ENCODE measurements at places on chromosomes 11 and 22. TPM values are rescaled to one million over a fixed set of nuclear protein-coding genes. Genes with fewer than 3 reads are reported as not detected.
A peak's percentile ranks its signal among the peaks of the same experiment; 100 is the strongest.

Gene MYO18B
- polyA plus RNA-seq, result 184 TPM

DNA sequence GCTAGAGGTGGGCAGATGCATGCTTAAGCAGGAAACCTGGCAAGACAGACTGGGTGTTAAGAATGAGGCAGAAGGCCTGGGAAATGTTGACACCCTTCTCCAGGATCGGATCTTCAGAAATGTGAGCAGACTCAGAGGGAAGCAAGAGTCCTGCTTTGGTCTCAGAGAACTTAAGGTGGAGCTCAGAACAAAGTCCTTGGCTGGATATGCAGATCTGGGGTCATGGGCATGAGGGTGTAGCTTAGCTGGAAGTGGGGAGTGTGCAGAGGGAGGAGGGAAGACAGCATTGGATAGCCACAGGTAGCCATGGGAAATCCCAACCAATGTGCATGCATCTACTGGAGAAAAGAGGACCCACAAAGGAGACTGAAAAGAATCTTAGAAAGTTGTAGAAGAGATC is 58.6 kb upstream of the CDON start:
- no peaks in the 10 kb centered on the region for H3K36me3 ChIP-seq
- H3K4me3 ChIP-seq, result no peak overlapping the region
- H3K27ac ChIP-seq, result no peak overlapping the region
- DNase-seq, result no peak
- no peaks in the 10 kb centered on the region for H3K27me3 ChIP-seq

DNA sequence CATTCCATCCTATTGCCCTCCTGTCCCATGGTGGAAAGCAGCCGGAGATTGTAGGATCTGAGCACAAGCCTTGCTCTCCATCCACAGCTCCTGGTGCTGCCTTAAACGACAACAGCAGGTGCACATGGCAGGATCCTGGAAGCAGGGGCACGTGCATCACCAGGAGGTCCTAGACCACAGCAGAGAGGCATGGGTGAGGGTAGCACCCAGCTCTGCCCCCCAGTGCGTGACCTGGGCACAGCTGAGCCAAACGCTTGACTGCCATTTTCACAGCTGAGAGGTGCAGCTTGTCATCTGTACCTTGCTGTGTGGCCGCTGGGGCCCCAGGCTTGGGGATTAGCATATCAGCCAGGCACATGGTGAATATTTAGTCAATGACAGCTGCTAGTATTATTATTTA is 92.7 kb downstream of the NTM start:
- H3K4me3 ChIP-seq, result no peak overlapping the region
- peaks cover 18% of the 10 kb centered on the region for H3K27me3 ChIP-seq
- H3K36me3 ChIP-seq, result no peaks in the 10 kb centered on the region

GRCh38 chr11:75105462-75105925 is 8.8 kb upstream of the OR2AT4 start:
- H3K27me3 ChIP-seq, result peaks cover 4% of the 10 kb centered on the region
- H3K4me3 ChIP-seq, result no peak overlapping the region
- DNase-seq, result no peak
- no peak overlapping the region for H3K27ac ChIP-seq
- no peaks in the 10 kb centered on the region for H3K36me3 ChIP-seq

- no peak overlapping the region for H3K27ac ChIP-seq
- no peak overlapping the region for H3K4me3 ChIP-seq
- H3K4me1 ChIP-seq, result no peaks in the 10 kb centered on the region
- H3K36me3 ChIP-seq, result peaks cover 36% of the 10 kb centered on the region
- no peak for DNase-seq
- H3K27me3 ChIP-seq, result no peaks in the 10 kb centered on the region
These were observed 57.9 kb downstream of the PANX1 start for GRCh38 chr11:94186342-94187203.

GRCh38 chr11:93747122-93747521 is 5.7 kb downstream of the C11orf54 start:
- no peak overlapping the region for H3K4me3 ChIP-seq
- H3K27me3 ChIP-seq, result no peaks in the 10 kb centered on the region
- no peaks in the 10 kb centered on the region for H3K36me3 ChIP-seq
- DNase-seq, result no peak
- no peaks in the 10 kb centered on the region for H3K4me1 ChIP-seq

Gene LSP1
- 21.3 TPM for polyA plus RNA-seq

Gene C22orf23
- 0.25 TPM for polyA plus RNA-seq

Gene SCGB2A2
- not detected for polyA plus RNA-seq

DNA sequence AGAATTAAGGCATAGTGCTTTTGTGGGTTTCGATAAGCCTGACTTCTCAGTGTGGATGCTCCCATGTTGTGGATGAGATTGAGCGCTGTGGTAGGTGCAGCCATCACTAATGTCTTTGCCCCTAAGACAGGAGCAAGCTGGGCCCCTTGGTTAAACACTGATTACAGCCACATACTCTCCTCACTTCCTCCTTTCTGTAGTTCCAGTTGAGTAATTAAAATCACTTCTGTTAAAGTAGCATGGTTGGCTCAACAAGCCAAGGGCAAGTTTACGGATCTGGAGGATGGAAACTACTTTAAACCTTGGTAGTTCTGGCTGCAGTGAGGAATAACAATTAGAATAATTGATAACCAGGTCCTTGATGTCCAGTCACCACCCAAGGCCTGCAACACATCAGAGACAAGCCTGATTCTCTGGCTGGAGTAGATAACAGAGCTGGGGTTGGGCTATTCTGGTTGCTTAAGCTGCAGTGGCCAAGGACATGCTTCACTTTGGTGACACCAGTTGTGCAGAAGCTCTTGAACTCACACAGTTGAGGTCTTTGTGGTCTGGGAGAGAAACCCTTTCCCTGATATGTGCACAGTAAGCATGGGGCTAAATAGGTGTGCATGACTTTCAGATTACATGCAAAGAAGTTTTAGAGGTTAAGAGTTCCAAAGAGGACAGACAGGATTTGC is 81.3 kb downstream of the KIRREL3 start:
- no peak for DNase-seq
- no peak overlapping the region for H3K4me3 ChIP-seq
- H3K4me1 ChIP-seq, result no peaks in the 10 kb centered on the region
- H3K36me3 ChIP-seq, result no peaks in the 10 kb centered on the region

- no peak for DNase-seq
- peaks cover 32% of the 10 kb centered on the region for H3K36me3 ChIP-seq
- H3K4me1 ChIP-seq, result no peaks in the 10 kb centered on the region
- H3K27ac ChIP-seq, result no peak overlapping the region
- H3K27me3 ChIP-seq, result no peaks in the 10 kb centered on the region
These were observed 19.9 kb downstream of the F2 start for GRCh38 chr11:46738887-46739286.

GRCh38 chr22:43136801-43137200 is 6.4 kb downstream of the MCAT start:
- no peaks in the 10 kb centered on the region for H3K36me3 ChIP-seq
- H3K4me3 ChIP-seq, result no peak overlapping the region
- H3K27ac ChIP-seq, result no peak overlapping the region
- no peaks in the 10 kb centered on the region for H3K27me3 ChIP-seq
- H3K4me1 ChIP-seq, result peaks cover 40% of the 10 kb centered on the region
- no peak for DNase-seq

Gene C11orf86
- polyA plus RNA-seq, result not detected

DNA sequence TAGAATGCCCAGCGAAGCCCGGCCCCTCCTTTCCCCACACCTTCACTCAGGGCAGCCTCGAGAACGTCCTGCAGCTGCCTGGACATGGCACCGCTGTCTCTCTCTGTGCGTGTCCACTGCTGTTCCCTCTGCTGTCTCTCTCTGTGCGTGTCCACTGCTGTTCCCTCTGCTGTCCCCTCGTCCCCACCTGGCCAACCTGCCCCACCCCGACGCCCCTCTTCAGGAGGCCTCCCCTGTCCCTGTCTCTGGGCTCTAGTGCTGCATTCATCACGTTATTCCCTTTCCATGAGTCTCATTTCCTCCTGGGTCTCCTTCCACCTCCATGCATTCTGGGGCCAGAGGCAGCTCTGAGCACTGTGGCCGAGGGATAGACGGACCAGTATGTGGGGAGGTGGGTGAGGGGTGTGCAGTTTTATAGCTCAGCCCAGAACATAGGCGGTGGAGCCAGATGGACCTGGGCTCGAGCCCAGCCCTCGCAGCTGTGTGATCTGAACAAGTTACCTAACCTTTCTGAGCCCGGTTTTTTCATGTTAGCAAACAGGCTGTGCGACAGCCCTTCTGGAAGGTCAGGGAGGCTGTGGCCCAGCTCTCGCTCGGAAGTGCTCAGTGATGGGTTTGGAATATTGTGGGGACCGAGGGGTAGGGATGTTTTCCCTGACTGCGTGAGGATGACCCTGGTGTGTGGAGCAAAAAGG is 41.9 kb upstream of the SMIM38 start:
- no peaks in the 10 kb centered on the region for H3K27me3 ChIP-seq
- H3K36me3 ChIP-seq, result no peaks in the 10 kb centered on the region
- H3K27ac ChIP-seq, result no peak overlapping the region
- no peak for DNase-seq

GRCh38 chr11:18705651-18706281 is 7.2 kb downstream of the TMEM86A start:
- peak overlapping the region; percentile 59 for H3K4me3 ChIP-seq
- no peak for DNase-seq
- no peaks in the 10 kb centered on the region for H3K27me3 ChIP-seq
- peaks cover 24% of the 10 kb centered on the region for H3K4me1 ChIP-seq
- H3K36me3 ChIP-seq, result no peaks in the 10 kb centered on the region
- peak overlapping the region; percentile 21 for H3K27ac ChIP-seq

Gene SLC6A5
- polyA plus RNA-seq, result not detected

GRCh38 chr11:32939046-32939445 is 46.4 kb downstream of the QSER1 start:
- H3K4me1 ChIP-seq, result peaks cover 16% of the 10 kb centered on the region
- no peak overlapping the region for H3K4me3 ChIP-seq
- peaks cover under 1% of the 10 kb centered on the region for H3K36me3 ChIP-seq
- no peak for DNase-seq
- H3K27me3 ChIP-seq, result no peaks in the 10 kb centered on the region

Gene C1QTNF5
- polyA plus RNA-seq, result 32.8 TPM

- peaks cover 3% of the 10 kb centered on the region for H3K4me1 ChIP-seq
- no peaks in the 10 kb centered on the region for H3K36me3 ChIP-seq
- no peak for DNase-seq
These were observed 536.5 kb downstream of the NTM start for GRCh38 chr11:131906963-131907362.

DNA sequence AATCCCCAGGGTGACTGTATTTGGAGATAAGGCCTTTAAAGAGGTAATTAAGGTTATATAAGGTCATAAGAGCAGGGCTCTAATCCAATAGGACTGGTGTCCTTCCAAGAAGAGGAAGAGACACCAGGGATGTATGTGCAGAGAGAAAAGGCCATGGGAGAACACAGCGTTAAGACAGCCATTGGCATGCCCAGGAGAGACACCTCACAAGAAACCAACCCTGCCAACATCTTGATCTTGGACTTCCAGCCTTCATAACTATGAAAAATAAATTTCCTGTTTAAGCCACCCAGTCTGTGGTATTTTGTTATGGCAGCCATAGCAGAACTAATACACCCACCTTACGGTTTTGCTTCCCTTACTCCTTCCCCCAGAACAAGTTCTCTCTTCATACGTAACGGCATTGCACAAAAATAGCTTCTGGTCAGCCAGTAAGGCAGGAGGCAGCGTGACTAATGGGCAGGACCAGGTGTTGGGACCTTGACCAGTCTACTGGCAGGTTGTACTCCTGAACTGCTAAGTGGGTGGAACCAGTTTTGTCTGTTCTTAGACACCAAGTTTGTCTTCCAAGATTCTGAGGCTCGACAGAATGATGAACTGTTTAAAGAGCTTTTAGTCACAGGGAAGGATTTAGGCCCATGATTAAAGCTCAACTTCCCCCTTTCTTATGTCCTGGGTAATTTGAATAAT is 31.9 kb upstream of the UPB1 start:
- H3K27me3 ChIP-seq, result no peaks in the 10 kb centered on the region
- no peaks in the 10 kb centered on the region for H3K36me3 ChIP-seq
- H3K27ac ChIP-seq, result no peak overlapping the region
- H3K4me3 ChIP-seq, result no peak overlapping the region

DNA sequence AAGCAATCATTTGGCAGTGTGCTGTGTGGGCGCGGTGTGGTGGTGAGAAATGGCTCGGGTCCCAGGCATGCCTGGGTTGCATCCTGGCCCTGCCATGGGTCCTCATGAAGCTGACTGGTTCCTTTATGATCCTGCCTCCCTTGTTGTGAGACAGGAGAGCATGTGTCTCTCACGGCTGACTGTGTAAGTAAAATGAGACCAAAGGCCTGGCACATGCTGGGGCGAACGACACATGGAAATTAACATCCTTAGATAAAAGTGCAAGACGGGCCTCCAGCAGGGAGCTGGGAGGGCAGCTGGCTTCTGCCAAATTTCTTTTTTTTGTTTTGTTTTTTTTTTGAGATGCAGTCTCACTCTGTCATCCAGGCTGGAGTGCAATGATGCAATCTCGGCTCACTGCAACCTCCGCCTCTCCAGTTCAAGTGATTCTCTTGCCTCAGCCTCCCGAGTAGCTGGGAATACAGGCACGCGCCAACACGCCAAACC is 9.4 kb upstream of the FBLN1 start:
- H3K36me3 ChIP-seq, result no peaks in the 10 kb centered on the region
- H3K4me3 ChIP-seq, result no peak overlapping the region
- no peak overlapping the region for H3K27ac ChIP-seq
- DNase-seq, result no peak
- no peaks in the 10 kb centered on the region for H3K4me1 ChIP-seq
- peaks cover 3% of the 10 kb centered on the region for H3K27me3 ChIP-seq

DNA sequence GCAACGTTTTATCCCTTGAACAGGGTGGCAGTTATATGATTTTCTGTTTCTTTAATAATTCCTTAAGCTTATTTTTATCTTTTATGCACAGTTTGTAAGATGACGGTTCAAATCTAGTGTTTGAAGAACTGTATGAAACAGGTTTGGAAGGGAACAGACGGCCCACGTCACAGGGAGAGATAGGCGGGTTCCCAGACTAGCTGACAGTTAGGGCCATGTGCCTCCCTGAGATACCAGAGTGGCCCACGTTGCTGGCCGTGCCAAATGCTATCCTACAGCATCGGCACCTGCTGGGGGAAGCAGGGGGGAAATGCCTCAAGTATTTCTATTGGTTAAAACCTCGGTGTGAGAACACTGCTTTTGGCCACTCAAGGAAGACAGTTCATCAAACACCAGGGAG is 50.2 kb upstream of the BID start:
- peaks cover 14% of the 10 kb centered on the region for H3K4me1 ChIP-seq
- DNase-seq, result no peak
- H3K27ac ChIP-seq, result no peak overlapping the region

DNA sequence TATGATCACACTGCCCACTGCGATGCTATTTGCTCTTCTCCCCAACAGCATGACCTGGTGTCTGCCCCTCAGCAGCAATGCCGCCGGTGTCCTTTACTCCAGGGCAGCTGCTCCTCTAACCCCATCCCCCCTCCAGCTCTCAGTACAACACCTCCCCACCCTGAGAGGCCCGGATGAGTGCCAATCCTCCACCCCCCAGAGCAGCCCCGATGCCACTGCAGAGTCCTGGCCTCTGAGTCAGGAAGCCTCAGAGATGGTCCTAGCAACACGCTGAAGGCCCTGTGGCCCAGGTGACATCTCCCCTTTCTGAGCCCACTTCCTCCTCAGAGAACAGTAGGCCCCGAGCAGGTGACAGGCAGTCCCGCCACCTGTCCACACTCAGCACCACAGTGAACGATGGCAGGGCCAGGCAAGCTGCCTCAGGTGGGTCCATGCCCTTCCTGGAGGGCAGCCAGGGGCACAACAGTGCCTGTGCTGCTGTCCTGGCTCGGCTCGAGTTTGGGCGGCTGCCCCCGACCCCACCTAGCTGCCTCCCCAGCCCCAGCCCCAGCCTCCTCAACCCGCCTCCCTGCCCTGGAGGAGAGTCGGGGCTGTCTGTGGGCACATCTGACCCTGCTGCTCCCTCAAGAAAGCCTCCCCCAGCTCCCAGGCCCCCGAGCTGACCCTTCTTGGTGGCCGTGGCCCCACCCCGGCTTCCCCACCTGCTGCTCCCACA is 3.9 kb upstream of the NDUFS8 start:
- H3K4me1 ChIP-seq, result peaks cover 11% of the 10 kb centered on the region
- no peaks in the 10 kb centered on the region for H3K27me3 ChIP-seq
- no peak overlapping the region for H3K4me3 ChIP-seq
- DNase-seq, result no peak
- H3K27ac ChIP-seq, result no peak overlapping the region

All from heart right ventricle (tissue), 16 donors.